Stimulated activated CD4-positive, alpha-beta T cell treated with anti-CD3 and anti-CD28 coated beads, Interleukin-15, amount 100 ng/mL, for 24 hours (primary cell): ENCODE measurements at places on chromosomes 11 and 22.

DNA sequence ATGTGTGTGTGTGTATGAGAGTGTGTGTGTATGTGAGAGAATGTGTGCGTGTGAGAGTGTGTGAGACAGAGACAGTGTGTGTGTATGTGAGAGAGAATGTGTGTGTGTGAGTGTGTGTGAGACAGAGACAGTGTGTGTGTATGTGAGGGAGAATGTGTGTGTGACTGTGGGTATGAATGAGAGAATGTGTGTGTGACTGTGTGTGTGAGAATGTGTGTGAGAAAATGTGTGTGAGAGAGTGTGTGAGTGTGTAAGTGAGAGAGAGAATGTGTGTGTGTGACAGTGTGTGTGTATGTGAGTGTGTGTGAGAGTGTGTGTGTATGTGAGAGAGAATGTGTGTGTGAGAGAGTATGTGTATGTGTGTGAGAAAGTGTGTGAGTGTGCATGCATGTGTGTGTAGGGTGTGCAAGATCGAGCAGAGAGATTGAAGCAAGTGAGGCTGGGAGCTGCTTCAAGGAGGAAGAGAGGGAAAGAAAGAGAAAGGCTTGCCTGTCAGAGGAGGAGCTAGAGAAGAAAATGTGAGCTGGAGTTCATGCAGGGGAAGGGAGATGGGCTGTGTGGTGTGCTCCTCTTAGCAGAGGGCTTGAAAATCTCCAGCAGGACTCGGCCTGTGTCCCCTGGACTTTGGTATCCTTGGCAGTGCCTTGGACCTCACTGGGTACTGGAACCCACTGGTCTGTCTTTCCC is 27.7 kb upstream of the TP53I11 start:
- DNase-seq = no peak

- no peak for DNase-seq
Measured at GRCh38 chr22:50436841-50437341, 37.9 kb downstream of the SBF1 start.

- no peak for DNase-seq
Measured at GRCh38 chr11:21612326-21612725, 580.6 kb upstream of the ANO5 start.

DNA sequence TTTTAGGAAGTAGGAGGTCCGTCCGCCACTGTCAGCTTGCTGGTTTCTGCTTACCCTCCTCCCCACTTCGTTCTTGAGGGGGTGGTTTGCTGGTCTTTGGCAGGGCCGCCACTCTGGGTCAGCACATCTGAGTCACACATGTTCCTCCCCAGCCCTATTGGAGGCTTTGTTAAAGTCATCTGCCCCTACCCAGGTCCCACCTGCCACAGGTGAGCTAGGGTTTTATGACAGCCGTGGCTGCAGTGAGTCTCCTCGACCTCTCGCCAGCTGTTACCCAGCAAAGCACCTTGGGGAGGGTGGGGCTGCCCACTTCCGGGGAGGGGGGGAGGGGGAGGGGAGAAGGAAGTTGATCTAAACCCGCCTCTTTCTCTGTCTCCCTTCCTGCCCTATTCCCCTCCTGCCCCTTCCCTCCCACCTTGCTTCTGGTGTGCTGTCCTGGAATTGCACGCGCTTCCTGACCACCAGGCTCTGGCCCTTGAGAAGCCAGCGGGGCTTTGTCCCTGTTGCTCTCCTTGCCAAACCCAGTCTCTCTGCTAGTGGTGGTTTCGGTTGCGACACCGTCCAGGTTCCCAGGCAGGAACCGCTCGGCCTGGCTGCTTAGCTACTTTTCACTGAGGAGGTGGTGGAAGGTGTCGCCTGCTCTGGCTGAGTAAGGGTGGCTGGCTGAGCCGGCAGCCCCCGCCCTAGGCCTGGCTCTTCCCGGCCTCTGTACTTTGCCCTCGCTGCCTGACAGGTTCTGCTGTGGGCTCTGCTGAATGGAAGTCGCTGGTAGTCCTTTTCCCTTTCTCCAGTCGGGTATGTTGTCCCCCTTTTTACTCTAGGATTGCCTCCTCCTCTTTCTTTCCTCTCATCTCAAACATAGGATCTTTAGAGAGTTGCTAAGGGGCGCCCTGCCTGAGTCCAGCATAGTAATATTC is 28.5 kb downstream of the RCOR2 start:
- peak; percentile 75 for DNase-seq

DNA sequence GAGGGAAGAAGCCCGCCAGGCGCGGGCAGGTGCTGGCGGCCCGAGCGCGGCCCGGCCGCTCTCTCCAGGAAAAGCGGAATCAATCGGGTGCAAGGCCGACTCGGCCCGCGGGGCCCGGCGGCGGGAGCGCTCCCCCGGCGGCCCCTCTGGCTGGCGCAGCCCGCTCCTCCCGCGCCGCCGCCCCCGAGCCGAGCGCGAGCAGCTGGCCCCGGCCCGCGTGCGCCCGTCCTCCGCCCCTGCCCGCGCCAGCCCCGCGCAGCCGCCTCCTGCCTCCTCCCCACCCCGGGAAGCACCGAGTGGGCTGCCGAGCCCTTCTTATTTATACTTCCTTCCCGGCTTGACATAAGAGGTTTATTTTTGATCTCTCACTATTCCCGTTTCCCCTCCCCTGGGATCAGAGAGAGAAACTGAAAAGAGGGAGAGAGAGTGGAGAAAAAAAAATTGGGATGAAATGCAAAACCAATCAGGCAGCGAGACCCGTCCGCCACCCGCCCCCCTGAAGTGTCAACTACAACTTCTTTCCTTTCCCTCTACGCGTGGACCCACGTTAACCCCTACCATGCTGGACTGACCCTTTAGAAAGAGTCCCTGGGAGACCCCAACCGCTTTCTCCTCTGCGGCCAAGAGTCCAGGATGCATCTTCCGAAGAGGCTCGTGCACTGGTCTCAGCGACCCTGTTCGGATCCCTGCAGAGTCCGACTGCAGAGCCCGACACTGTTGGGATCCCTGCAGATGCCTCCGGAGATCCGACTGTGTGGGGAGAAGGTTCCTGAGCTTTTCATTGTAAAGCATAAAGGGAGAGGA is at the start of gene ADAMTS8:
Gene ADAMTS8 (minus strand): TSS at position 294 of the 804 bp plus-strand sequence. CDS start 323 bp downstream, outside the sequence.
- DNase-seq = peak; percentile 21

GRCh38 chr11:108983636-108984420 is 319.0 kb downstream of the DDX10 start:
- no peak for DNase-seq

GRCh38 chr11:118401151-118401879 is at the start of gene ATP5MG:
TSS of gene ATP5MG (plus strand) at chr11:118401606. CDS start at chr11:118401666, 60 bp downstream.
- DNase-seq = peak; percentile 95

- DNase-seq = peak; percentile 11
Measured at GRCh38 chr11:111602865-111603610, 789 bp downstream of the SIK2 start.

DNA sequence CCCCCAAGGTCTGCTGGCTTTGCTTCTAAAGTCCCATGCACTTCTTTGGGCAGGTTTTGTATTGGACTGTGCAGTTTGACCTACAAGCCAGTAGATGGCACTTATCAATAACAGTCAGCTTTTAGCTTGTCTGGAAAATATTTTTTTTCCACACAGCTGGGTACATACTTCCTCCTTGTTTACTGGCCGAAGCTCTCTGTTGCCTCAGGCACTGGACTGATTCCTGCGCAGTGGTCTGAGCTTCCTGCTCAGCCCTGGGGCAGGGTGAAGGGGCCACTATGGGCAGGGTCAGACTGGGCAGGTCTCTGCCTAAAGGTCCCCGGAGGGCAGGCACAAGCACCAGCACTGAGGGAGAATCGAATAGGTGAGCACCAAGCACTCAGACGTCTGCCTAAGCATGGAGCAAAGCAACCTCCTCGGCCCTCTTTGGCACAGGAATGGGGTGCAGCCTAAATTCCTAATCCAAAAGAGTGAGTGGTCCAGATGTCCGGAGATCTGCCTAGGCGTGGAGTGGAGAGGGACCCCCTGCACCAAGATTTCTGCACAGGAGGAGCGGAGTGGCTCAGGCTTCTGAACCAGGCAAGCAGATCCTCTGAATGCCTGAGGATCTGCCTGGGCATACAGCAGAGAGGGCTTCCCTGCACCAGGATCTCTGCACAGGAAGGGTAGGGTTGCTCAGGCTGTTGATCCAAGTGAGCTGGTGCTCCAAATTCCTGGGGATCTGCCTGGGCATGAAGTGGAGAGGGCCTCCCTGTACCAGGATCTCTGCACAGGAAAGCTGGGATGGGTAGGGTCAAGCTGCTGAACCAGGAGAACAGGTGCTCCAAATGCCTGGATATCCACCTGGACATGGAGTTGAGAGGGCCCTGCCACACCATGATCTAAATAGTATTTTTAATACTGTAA is 105.9 kb upstream of the C11orf58 start:
- no peak for DNase-seq

GRCh38 chr22:23774114-23774921 is 1.7 kb downstream of the MMP11 start:
- DNase-seq = no peak

DNA sequence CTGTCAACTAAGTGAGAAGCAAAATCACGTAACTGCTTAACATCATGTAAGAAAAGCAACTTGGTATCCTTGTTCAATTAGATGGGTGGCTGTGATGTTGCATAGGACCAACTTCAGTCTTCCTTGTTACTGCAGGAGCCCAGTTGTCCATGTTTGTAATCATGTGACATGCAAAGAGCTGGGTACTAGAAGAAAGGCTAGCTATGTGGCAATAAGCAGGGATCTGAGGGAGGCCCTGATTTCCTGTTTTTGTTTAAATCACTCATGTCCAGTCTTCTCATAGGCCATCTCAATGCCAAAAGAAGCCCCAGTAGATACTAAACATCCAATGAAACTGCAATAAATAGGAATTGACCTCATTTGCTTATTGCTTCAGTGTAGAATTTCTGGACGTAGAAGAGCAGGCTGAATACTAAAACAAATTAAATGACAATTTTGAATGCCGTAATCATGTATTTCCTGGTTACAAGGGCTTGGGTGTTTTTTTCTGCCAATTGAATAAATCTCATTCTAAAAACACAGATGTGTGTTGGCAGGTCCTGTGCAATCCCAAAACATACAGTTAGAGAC is 140.8 kb upstream of the ARHGAP20 start:
- no peak for DNase-seq

- no peak for DNase-seq
Measured at GRCh38 chr11:115751243-115752015, 247.2 kb upstream of the CADM1 start.

DNA sequence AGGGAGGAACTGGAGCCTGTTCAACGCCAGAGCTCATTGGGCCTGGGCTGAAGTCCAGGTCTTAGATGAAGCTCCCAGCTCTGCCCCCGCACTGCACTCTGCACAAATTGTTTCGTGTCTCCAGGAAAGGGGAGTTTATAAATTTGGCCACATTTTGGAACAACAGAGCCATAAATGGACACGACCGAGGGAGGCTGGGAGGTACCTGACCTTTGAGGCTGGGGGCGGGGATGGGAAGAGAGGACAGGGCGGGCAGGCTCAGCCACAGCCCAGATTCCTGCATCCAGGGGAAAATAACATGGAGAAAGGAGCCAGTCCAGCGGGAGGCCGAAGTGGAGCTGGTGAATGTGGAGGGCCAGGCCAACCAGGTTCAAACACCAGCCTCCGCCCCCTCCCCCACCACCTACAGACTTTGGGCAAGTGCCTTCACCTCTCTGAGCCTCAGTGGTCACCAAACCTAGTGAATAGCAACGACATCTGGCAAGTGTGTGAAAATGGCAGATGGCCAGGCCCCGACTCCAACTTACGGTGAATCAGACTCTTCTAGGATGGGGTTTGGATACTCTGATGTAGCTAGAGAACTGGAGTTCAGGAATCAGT is 36.8 kb upstream of the SMTN start:
- no peak for DNase-seq

DNA sequence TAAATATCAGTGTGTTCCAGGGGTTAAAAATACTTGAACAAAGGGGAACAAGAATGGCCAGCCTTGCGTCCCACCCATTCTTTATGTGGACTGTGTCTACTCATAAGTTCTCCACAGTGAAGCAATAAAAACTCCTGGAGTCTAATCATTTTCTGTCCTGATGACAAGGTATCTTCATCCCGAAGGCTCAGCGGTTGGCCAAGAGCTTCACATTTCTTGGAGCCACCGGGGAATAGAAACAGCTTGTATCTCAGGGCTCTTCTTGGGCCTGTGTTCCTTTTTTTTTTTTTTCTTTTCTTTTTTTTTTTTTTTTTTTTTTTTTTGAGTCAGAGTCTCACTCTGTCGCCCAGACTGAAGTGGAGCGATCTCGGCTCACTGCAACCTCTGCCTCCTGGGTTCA is 36.8 kb upstream of the ADORA2A start:
- no peak for DNase-seq

DNA sequence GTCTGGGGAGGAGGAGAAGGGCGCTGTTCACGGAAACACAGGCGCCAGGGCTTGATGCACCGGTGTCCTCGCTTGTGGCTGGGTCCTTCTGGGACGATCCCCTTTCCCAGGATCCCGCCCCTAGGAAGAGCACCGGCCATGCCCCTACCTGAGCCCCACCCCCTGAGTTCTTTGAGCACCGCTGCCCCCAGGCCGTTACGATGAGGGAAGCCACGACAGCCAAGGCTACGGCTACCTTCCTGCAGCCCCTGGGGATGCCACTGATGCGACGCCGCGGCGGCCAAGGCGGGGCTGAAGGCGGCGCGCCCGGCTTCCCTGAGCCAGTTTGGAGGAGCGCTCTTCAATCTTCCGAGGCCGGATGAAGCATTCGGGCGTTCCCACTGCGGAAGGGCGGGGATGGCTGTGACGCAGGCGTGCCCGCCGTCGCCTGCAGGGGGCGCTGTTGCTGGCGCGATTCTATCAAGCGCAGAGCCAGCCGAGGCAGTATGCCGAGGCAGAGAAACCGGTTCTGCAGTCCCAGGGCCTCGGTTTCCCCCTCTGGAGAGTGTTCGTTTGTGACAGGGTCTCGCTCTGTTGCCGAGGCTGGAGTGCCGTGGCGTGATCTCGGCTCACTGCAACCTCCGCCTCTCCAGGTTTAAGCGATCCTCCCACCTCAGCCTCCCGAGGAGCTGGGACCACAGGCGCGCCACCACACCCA is 9.7 kb upstream of the NEFH start:
- DNase-seq = peak; percentile 81

GRCh38 chr11:88360141-88360540 is 22.6 kb upstream of the CTSC start:
- no peak for DNase-seq

- DNase-seq = no peak
Measured at GRCh38 chr22:42419243-42419881, 12.8 kb downstream of the NFAM1 start.

DNA sequence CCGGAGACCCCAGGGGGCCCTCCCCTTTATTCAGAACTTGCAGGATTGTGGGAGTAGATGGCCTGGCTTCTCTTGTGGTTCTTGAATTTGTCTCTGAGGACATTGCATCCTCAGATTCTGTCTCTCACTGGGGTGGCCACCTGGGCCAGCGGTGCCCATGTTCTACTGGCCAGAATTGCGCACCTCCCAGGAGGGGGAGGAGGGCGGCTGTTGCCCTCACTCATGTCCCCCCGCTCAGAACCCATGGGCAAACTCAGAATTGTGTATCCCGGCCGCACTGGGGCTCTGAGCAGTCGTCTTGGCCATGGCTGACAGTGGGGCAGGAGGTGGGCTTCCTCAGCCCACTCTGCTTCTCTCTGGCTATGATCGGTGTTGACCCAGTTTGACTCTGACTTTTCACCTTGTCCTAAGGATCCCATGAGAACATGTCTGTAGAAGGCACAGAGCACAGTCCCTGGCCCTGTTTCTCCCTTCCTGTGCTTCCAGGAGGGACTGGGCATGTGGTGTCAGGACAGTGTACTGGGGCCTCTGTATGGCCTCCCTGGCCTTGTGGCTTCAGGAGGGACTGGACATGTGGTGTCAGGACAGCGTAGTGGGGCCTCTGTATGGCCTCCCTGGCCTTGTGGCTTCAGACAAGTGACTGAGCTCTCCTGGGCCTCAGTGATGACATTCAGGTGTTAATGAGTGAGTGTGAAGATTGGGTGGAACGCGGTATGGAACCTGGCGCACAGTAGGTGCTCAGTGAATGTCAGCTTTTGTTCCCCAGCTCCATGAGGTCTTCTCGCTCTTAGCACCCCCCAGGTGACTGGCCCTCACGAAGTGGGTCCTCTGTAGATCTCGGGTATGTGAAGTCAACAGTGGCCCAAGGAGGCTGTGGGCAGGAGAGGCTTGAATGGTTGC is 99.3 kb downstream of the TBC1D22A start:
- DNase-seq = no peak
